ENCODE measurements at places on chromosomes 1 and 21. TPM values are rescaled to one million over a fixed set of nuclear protein-coding genes. Genes with fewer than 3 reads are reported as not detected.

The C1orf94 gene
- not detected for total RNA-seq

The IFI44 gene
- 259 TPM for total RNA-seq

The KCNJ6 gene
- not detected for total RNA-seq

The FDPS gene
- 410 TPM for total RNA-seq

The TIE1 gene
- total RNA-seq = not detected

The TNFAIP8L2 gene
- not detected for total RNA-seq

The CDA gene
- 7.4 TPM for total RNA-seq

The NBPF4 gene
- not detected for total RNA-seq

The OVAAL gene
- not detected for total RNA-seq

The KRTAP15-1 gene
- not detected for total RNA-seq

The AIM2 gene
- total RNA-seq = not detected

The CRP gene
- 3.6 TPM for total RNA-seq

The ERICH3 gene
- total RNA-seq = 0.15 TPM

The APCS gene
- not detected for total RNA-seq

The GNAT2 gene
- total RNA-seq = not detected

The MRPL20 gene
- total RNA-seq = 81.2 TPM

The SPRR1B gene
- 3.1 TPM for total RNA-seq

The KLHL21 gene
- 21.8 TPM for total RNA-seq

The HLX gene
- total RNA-seq = 0.09 TPM

The FHAD1 gene
- total RNA-seq = 2.7 TPM

The UTP25 gene
- 19.1 TPM for total RNA-seq

All from Calu3 (cell line).